ENCODE measurements at places on chromosomes 12 and 14.

- DNase-seq, result no peak
These were observed 67.4 kb downstream of the KIF26A start for GRCh38 chr14:104205781-104206180.

- DNase-seq, result no peak
These were observed 1.7 kb downstream of the NDRG2 start for GRCh38 chr14:21023174-21023573.

DNA sequence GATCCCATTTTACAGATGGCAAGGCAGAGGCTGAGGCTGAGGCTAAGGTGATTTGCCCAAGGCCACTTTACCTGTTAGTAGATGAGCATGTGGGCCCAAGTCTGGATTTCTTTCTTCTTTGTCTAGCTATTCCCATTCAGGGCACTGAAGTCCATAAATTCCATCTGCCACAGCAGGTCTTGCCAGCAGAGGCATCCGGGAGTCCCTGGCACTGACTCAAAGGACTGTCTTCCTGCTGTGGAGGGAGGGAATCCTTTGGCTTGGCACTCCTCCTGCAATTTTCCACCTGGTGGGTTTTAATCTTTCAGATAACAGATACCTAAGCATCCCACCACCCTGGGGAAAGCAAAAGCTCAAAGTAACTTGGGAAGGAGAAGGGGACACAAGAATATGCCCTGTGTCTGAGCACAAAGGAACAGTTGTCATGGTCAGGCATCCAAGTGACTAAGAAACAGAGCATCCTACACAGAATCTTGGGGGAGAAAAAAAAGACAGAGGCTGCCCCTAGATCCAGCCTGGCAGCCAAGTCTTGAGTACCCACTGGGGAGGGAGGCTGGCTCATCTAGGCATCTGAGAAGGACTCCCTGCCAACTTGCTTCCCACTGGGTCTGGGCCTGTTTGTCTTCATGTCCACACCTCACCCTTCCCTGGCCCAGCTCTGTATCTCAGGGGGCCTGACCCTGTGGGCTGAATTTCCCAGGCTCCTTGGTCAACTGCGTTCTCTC is 35.6 kb upstream of the CMKLR1 start:
- no peak for DNase-seq

- DNase-seq, result no peak
These were observed 2.0 kb upstream of the SDS start for GRCh38 chr12:113405694-113406093.

DNA sequence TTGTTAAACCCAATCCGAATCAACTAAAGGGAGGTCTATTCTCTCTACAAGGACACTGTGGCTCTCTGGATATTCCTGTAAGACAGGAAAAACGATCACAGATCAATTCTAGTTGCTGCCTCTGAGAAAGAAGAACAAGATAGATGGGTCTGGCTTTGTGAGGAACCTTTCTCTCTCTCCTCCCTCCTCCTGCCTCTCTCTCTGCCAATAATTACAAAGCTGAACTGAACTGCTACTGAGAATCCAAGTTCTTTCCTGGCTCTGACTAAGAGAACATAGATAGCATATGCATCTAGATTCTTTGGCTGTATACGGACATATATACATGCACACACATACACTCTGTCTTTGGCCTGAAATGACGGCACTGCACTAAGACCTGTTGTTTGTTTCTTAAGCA is 27.6 kb downstream of the ETV6 start:
- no peak for DNase-seq

GRCh38 chr12:46267825-46268582 is 839 bp downstream of the SLC38A1 start:
- DNase-seq, result peak; percentile 52
